G401 (cell line): ENCODE measurements at places on chromosomes 4 and X. TPM values are rescaled to one million over a fixed set of nuclear protein-coding genes. Genes with fewer than 3 reads are reported as not detected.

The ARMCX2 gene
- total RNA-seq = 28.1 and 43.6 TPM in 2 replicates

The INTU gene
- total RNA-seq = 3.9 and 10.8 TPM in 2 replicates

The CDX4 gene
- not detected in 2 replicates for total RNA-seq

The CEP135 gene
- 5.7 and 10.7 TPM in 2 replicates for total RNA-seq

The POLN gene
- total RNA-seq = 0.17 and 0.49 TPM in 2 replicates

The CPE gene
- total RNA-seq = 14.6 and 44.4 TPM in 2 replicates

The SNX25 gene
- total RNA-seq = 12.4 and 13.7 TPM in 2 replicates

The PAGE2 gene
- not detected in 2 replicates for total RNA-seq

The OCIAD1 gene
- total RNA-seq = 172 and 188 TPM in 2 replicates

The VSIG4 gene
- total RNA-seq = not detected in 2 replicates

The FAT1 gene
- 13.6 and 49.5 TPM in 2 replicates for total RNA-seq

The PPP1R2C gene
- not detected in 2 replicates for total RNA-seq

The OTC gene
- total RNA-seq = not detected in 2 replicates

The MAGEA1 gene
- not detected in 2 replicates for total RNA-seq

The GLRB gene
- total RNA-seq = 5.1 and 8.5 TPM in 2 replicates

The ANKRD17 gene
- total RNA-seq = 38.7 and 50.5 TPM in 2 replicates

The INPP4B gene
- total RNA-seq = 62.1 and 70.7 TPM in 2 replicates

The RHOXF2B gene
- not detected in 2 replicates for total RNA-seq

The SMIM31 gene
- total RNA-seq = not detected in 2 replicates

The TMEM35A gene
- total RNA-seq = 0.92 and 2.4 TPM in 2 replicates

The PPP1R3F gene
- 2.0 and 2.5 TPM in 2 replicates for total RNA-seq

The AMTN gene
- total RNA-seq = not detected in 2 replicates

The ARAP2 gene
- total RNA-seq = not detected in 2 replicates

The MTNR1A gene
- not detected in 2 replicates for total RNA-seq

The RPS6KA6 gene
- total RNA-seq = 1.4 and 2.5 TPM in 2 replicates

The RASGEF1B gene
- not detected in 2 replicates for total RNA-seq

The P2RY8 gene
- total RNA-seq = under 0.01 TPM in 1 of 2 replicates, not detected in the other

The MAGEB1 gene
- not detected in 2 replicates for total RNA-seq

The SLAIN2 gene
- total RNA-seq = 12.9 and 25.5 TPM in 2 replicates

The NMU gene
- not detected in 2 replicates for total RNA-seq
